ENCODE measurements at places on chromosomes 7 and 10. TPM values are rescaled to one million over a fixed set of nuclear protein-coding genes. Genes with fewer than 3 reads are reported as not detected.

- ATAC-seq: no peak
These were observed 183.2 kb downstream of the CDCA7L start for GRCh38 chr7:21762469-21762868.

DNA sequence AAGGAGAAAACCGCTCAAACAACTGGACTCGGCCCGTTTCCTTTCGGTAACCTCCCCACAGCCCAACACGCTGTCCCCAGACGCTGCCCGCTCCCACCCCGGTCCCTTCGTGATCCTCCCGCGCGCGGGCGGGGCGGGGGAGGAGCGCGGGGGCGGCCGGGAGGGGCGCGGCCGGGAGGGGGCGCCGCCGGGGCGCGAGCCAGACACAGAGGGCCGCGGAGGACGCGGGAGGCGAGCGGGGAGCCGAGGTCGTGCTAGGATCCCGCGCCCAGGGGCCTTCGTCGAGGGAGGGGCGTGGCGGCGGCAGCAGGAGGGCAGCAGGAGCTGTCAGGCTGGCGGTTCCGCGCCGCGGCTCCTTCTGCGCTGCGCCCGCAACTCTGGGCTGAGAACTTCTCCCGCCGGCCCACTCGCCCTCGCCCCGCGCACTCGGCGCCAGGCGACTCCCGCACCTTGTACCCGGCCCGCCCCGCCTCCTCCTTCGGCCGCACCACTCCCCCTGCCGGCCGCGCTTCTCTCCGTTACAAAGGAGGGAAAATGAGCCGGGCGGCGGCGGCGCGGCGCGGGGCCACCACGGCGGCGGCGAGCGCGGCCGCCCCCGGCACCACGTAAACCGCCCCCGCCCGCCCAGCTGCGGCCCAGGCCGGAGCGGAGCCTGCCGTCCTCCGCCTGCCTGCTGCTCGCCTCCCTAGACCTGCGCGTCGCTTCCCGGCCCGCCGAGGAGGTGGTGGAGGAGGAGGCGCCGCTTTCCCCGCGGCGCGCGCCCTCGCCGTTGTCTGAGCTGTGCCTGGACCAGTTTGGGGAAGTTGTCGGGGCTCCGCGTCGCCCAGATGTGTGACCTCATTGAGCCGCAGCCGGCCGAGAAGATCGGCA lies at the start of gene CDK14:
CDK14 (plus strand) TSS at position 521 of the 870 bp plus-strand sequence; CDS start at position 828, 307 bp downstream.
- ATAC-seq: peak; percentile 73

Gene SAMD9L
- 4.6 TPM for total RNA-seq

Gene PANK1
- 5.7 TPM for total RNA-seq

Gene H2BK1
- not detected for total RNA-seq

Data from esophagus mucosa (tissue), 1 donor.